ENCODE measurements at places on chromosomes 1 and 21. TPM values are rescaled to one million over a fixed set of nuclear protein-coding genes. Genes with fewer than 3 reads are reported as not detected.
A peak's percentile ranks its signal among the peaks of the same experiment; 100 is the strongest.

LRRC38 gene
- total RNA-seq, result not detected

SORT1 gene
- total RNA-seq, result 0.57 TPM

CYB5RL gene
- total RNA-seq, result 2.9 TPM

RNF186 gene
- not detected for total RNA-seq

C1QC gene
- total RNA-seq, result not detected

GRCh38 chr1:230065161-230065560 is 1.9 kb upstream of the GALNT2 start:
- H3K4me3 ChIP-seq, result peak overlapping the region; percentile 15
- peaks cover 19% of the 10 kb centered on the region for H3K4me1 ChIP-seq
- DNase-seq, result no peak
- H3K36me3 ChIP-seq, result no peaks in the 10 kb centered on the region

GRCh38 chr1:219138747-219139146 is 34.9 kb upstream of the LYPLAL1 start:
- H3K4me1 ChIP-seq, result no peaks in the 10 kb centered on the region
- DNase-seq, result no peak
- H3K27ac ChIP-seq, result no peak overlapping the region
- no peak overlapping the region for H3K4me3 ChIP-seq
- H3K27me3 ChIP-seq, result peaks cover 7% of the 10 kb centered on the region
- H3K36me3 ChIP-seq, result no peaks in the 10 kb centered on the region

DNA sequence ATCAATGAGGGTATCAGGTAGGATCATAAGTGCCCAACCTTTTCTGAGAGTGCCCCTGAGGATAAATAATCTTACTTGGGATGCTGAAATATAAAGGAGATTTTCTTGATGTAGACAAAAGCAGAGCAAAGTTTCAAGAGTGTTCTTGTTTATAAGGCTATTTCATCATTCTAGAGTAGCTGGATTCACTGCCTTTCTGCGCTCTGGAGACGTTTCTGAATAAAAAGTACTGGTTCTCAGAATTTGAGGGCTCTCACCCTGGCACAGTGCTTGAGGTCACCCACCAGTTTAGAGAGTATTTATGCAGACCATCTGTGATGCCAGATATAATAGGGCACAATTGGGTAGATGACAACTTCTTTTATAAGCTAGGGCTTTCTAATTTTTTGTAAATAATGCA is 103.3 kb downstream of the GDAP2 start:
- no peaks in the 10 kb centered on the region for H3K4me1 ChIP-seq
- H3K4me3 ChIP-seq, result no peak overlapping the region
- no peak for DNase-seq
- H3K27me3 ChIP-seq, result peaks cover 5% of the 10 kb centered on the region

- peaks cover 12% of the 10 kb centered on the region for H3K36me3 ChIP-seq
- peak overlapping the region; percentile 43 for H3K27ac ChIP-seq
- no peak for DNase-seq
- peak overlapping the region; percentile 36 for H3K4me3 ChIP-seq
Measured at GRCh38 chr1:71071720-71072119, 9.1 kb downstream of the ZRANB2 start.

DNA sequence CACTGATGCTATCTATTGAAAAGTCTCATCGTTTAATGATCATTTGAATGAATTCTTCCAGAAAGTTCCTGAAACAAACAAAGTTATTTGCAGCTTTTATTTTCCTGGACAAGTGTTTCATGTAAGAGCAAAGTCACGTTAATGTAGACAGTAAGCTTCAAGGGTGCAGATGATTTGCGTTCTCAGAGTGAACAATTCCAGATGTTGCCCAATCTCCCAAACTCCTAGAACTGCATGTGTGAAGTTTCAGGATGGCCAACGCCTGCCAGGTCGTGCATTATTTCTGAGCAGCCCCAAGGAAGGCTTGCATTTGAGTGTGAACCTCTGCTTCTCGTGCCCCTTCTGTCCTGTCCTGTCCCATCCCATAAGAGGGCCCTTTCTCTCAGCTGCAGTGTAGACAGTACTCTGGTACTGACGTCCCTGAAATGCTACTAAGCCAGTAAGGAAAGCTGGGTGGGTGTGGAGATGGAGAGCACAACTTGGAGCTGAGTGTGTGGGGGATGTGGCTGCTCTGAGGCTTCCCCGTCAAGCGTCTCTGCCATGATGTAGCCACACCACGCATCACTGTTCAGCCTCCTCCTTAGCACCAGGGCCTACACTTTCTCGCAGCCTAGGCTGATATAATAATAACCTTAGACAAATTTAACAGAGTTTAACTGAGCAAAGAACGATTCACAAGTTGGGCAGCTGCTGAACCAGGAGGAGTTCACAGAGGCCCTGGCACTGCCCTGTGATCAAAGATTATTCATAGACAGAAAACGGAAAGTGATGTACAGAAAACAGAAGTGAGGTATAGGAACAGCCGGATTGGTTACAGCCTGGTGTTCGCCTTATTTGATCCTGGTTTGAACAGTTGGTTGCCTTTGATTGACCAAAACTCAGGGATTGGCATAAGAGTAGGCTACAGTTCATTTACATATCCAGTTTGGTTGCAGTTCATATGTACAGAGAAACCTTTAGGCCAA is 50.4 kb downstream of the RHOU start:
- DNase-seq, result no peak
- H3K4me1 ChIP-seq, result peaks cover 4% of the 10 kb centered on the region
- no peaks in the 10 kb centered on the region for H3K36me3 ChIP-seq
- H3K27me3 ChIP-seq, result no peaks in the 10 kb centered on the region

DNA sequence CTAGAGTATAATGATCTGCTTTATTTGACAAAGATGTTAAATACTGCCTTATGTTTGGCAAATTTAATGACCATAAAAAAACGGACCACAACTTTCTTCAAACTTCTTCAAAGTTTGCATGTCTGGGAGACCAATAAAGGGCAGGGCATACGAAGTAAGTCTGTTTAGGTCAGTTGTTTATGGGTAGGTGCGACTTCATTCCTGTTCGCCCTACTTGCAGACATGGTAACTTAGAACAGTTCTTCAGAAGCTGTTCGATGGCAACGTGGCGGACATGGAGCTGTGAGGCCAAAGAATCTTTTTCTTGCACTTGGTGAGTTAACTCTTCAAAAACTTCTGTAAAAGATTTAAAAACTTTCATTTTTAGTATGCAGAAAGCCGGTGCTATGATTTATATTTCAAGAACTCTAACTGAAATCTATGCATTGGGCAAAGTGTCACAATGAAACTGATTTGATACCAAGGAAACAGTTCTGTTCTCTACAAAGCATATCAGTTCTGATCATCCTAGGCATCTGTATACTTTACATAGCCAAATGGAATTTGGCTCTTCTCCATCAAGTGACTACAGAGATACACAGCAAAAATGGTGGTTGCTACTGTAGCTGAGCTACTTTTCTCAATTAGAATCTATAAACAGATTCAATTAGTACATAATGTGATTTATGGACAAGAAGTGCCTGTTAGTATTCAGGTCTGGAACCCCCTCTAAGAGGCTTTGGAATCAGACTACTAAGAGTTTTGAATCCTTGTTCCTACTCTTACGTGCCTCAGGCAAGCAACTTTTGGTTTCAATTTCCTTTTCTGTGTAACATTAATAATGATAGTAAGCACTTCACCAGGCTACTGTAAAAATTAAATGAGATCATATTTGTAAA is 25.7 kb downstream of the C21orf91 start:
- H3K27me3 ChIP-seq, result no peaks in the 10 kb centered on the region
- H3K4me3 ChIP-seq, result peak overlapping the region; percentile 78
- peaks cover 6% of the 10 kb centered on the region for H3K36me3 ChIP-seq
- no peak for DNase-seq
- peaks cover 36% of the 10 kb centered on the region for H3K4me1 ChIP-seq

DNA sequence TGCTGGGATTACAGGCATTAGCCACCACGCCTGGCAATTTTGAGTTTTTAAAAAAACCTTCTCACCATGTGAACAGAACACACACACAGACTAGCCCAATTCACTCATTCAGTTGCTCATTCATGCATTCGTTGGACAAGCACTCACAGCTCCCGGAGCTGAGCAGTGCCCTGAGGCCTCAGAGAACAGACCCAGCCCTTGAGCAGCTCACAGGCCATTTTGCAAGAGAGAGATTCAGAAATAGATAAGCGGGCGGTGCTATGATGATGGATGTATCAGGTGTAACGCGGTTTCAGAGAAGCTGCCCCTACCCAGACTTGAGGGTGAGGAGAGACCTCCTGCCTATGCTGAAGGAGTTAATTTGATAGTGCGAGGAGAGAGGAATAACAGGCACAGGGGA is 18.6 kb downstream of the PTAFR start:
- H3K4me1 ChIP-seq, result peaks cover 11% of the 10 kb centered on the region
- DNase-seq, result no peak
- peak overlapping the region; percentile 34 for H3K27ac ChIP-seq

GRCh38 chr1:244218220-244218619 is 167.1 kb downstream of the ZBTB18 start:
- peaks cover 57% of the 10 kb centered on the region for H3K27me3 ChIP-seq
- no peak overlapping the region for H3K4me3 ChIP-seq
- DNase-seq, result no peak
- H3K36me3 ChIP-seq, result no peaks in the 10 kb centered on the region
- H3K4me1 ChIP-seq, result peaks cover 3% of the 10 kb centered on the region

DNA sequence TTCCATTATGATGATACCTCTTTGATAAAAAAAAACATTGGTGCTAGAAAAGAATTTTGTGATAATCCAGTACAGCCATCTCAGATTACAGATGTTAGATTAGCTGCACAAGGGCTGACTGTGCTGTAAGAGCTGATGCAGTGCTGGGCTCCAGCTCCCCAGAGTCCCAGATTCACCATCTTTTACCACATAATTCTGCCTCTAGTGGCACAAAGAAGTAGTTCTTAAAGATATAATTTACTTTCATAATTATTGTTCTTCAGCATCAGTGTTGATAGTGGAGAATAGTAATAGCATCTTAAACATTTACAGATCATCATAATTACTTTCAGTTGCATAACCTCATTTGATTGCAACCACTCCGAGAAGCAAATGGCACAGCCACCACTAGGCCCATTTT is 262.1 kb downstream of the BRINP2 start:
- H3K27ac ChIP-seq, result no peak overlapping the region
- no peak overlapping the region for H3K4me3 ChIP-seq
- H3K27me3 ChIP-seq, result no peaks in the 10 kb centered on the region
- no peak for DNase-seq

GRCh38 chr21:44020551-44020950 is 8.4 kb downstream of the TRAPPC10 start:
- H3K27me3 ChIP-seq, result no peaks in the 10 kb centered on the region
- no peak overlapping the region for H3K4me3 ChIP-seq
- DNase-seq, result no peak
- peak overlapping the region; percentile 89 for H3K27ac ChIP-seq

DNA sequence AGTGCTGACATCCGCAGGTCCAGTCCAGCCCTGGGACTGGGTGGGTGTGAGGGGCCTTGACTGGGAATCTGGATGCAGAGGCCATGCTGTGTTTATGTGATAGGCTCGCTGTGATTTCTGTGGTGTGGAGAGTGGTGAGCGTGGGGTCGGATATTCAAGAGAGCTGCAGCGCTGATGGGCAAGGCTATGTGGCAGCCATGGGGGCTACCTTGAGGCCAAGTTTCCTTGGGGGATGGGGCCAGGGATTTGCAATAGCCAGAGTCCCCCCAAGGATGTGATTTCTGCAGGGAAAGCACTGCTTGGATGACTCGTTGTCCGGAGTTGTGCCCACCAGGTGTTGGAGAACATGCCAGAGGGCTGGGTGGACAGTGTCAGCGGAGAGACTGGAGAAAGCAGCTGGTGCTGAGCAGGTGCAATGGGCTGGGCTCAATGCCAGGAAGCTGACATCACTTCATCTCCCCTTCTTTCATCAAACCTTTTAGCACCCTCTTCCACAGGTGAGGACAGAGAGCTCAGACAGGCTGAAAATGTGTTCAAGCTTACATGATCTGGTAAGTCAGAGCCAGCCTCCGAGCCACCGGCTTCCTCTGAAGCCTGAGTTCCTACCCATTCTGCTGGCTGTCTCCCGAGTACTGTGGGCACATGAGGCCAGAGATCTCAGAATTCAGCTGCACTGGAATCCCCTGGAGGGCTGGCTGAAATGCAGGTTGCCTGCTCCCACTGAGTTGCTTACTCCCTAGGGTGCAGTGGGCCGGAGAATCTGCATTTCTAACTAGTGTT is 132.9 kb downstream of the RHOU start:
- H3K36me3 ChIP-seq, result no peaks in the 10 kb centered on the region
- H3K27ac ChIP-seq, result no peak overlapping the region

DNA sequence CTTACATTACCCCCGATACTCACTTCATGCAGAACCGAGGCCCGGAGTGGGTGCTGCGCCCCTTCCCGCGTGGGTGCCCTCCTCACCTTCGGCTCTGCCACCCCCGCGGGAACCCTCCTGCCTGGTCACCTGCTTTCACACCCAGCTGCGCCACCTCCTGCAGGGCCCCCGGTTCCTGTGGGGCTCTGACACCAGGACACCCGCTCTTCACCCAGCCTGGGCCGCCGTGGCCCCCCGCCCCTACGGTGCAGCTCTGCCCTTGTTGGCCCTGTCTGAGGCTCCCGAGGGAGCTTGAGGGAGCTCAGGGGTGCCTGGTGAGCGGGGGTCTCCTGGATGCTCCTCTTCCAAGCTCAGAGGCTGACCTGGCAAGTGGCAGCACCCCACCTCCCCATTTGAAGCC is 19.0 kb downstream of the RRP1 start:
- peaks cover 9% of the 10 kb centered on the region for H3K4me1 ChIP-seq
- no peaks in the 10 kb centered on the region for H3K36me3 ChIP-seq
- no peak for DNase-seq
- H3K27ac ChIP-seq, result no peak overlapping the region
- no peak overlapping the region for H3K4me3 ChIP-seq
- H3K27me3 ChIP-seq, result no peaks in the 10 kb centered on the region

DNA sequence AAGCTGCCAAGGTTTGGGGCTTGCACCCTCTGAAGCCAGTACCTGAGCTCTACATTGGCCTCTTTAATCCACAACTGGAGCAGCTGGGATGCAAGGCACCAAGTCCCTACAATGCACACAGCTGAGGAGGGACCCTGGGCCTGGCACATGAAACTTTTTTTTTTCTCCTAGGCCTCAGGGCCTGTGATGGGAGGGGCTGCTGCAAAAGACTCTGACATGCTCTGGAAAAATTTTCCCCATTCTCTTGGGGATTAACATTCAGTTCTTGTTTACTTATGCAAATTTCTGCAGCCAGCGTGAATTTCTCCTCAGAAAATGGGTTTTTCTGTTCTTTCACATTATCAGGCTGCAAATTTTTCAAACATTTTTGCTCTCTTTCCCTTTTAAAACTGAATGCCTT is 1072.2 kb downstream of the BRINP3 start:
- no peak overlapping the region for H3K27ac ChIP-seq
- no peak for DNase-seq
- H3K36me3 ChIP-seq, result no peaks in the 10 kb centered on the region
- H3K4me3 ChIP-seq, result no peak overlapping the region

All from T-helper 17 cell (primary cell).